ENCODE measurements at places on chromosomes 13 and 19. TPM values are rescaled to one million over a fixed set of nuclear protein-coding genes. Genes with fewer than 3 reads are reported as not detected.

Gene AZU1
- not detected for total RNA-seq

GRCh38 chr19:50176775-50177174 is 13.7 kb upstream of the IZUMO2 start:
- DNase-seq: no peak

Gene PSG3
- total RNA-seq: not detected

GRCh38 chr19:15463861-15464371 is 428 bp downstream of the RASAL3 start:
- DNase-seq: no peak

DNA sequence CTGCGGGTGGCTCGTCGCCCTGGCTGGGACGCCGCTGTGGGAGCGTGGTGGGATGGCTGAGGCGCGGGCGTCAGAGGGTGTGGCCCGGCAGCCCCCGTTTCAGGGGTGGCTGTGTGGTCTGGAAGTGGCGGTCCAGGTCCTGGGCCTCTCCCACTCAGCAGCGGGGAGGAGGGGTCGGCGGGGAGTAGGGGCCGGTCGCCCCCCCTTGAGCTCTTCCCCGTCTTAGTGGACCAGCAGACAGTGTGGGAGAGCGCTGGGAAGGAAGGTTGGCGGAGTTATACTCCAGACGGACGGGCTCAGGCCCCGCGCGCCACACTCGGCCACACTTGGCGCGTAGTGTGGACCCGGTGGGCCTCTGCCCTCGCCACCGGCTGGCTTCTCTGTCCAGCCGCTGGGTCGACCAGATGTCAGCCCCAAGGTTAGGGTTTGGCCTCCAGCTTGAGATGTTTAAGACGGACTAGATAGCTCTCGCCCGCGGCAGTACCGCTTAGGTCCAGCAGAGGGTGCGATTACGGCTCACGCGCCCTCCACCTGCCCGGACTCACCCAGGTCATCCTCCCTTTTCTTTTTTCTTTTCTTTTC is 21.7 kb upstream of the ZNF429 start:
- DNase-seq: no peak

- DNase-seq: no peak
Observed at GRCh38 chr19:30541575-30541974, 169.4 kb downstream of the ZNF536 start.

- no peak for DNase-seq
Observed at GRCh38 chr13:31060220-31060619, 101.5 kb downstream of the HSPH1 start.

- DNase-seq: peak; percentile 34
Observed at GRCh38 chr13:77810430-77810829, 108.2 kb downstream of the EDNRB start.

Gene GARIN5B
- total RNA-seq: not detected

DNA sequence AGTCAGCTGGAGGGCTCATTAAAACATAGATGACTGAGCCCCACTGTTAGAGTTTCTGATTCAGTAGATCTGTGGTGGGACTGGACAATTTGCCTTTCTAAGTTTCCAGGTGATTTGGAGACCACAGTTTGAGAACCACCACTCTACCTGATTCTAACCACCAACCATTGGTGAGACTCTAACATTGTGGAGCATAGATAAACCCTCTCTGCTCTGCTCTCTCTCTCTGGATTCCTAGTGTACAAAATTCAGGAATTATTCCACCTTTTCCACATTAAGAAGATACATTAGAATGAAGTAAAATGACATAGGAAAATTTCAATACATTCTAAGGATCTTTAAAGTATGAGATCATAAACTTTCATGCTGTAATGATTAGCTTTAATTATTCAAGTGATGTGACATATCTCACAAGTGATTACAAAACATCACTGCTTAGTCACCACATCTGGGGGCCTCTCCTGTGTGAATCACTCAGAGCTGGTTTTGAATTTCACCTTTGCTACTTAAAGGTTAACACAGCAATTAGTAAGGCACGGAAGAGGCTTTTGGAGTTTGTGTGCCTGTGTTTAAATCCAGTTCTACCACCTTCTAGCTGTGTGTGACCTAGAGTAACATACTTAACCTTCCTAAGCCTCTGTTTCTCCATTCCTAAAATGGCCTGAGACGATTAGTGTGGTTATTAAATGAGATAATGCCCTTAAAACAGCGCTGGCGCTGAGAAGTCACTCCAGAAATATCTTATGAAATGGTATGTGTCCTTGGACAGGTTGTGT is 78.5 kb upstream of the NBEA start:
- DNase-seq: peak; percentile 75

DNA sequence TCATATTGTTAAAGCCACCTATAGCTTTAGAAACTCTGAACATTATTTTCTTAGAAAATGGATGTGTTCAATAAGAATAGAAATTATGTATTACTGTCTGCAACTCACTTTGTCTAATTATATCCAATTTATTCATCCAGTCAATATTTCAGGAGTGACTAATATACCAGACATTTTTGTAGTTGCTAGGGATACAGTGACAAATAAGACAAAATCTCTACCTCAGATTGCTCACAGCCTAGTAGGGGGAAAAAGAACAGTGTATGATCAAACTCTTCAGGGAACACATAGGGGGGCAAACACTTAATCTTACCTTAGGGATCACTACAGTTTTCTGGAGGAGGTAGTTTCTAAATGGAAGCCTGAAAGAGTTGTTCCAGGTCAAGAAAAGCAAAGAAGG is 8.6 kb downstream of the BRCA2 start:
- peak; percentile 78 for DNase-seq

- DNase-seq: no peak
Observed at GRCh38 chr13:29648760-29649159, 53.3 kb upstream of the SLC7A1 start.

Gene CRX
- total RNA-seq: not detected

Gene ZNF681
- 0.83 TPM for total RNA-seq

DNA sequence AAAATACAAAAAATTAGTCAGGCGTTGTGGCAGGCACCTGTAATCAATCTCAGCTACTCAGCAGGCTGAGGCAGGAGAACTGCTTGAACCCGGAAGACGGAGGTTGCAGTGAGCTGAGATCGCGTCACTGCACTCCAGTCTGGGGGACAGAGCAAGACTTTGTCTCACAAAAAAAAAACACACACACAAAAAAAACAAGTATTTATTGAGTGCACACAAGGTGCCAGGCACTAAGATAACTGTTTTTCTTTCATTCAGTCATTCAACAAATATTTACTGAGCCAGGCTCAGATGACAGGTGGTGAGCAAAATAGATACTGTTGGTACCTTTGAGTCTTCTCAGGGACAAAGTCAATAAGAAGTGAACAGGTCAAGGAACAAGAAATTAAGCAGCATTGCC is 6.3 kb downstream of the CIB3 start:
- DNase-seq: no peak

GRCh38 chr19:13884726-13885591 is 8.0 kb downstream of the NANOS3 start:
- DNase-seq: no peak

GRCh38 chr13:90690458-90691080 is 656.9 kb upstream of the MIR17HG start:
- DNase-seq: peak; percentile 15

Gene ZNF534
- not detected for total RNA-seq

- no peak for DNase-seq
Observed at GRCh38 chr13:73633817-73634460, 500.3 kb downstream of the KLF12 start.

Gene SHISA7
- total RNA-seq: not detected

- DNase-seq: no peak
Observed at GRCh38 chr13:90760639-90761038, 586.8 kb upstream of the MIR17HG start.

DNA sequence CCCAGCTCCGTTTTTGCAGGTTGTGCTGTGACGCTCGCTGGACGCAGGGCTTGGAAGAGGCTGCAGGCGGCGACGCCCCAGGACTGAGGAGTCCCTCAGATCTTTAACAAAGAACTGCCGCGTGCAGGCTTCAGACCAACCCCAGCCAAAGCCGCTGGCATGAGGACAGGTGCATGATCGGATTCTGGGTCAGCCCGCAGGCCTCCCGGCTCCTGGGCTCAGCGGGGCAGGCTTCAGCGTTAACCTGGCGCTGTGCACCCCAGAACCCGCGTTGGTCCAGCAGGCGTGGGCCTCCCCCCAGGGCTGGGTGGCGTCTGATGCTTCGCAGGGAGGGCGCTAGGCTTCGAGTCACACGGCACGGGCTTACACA is 920 bp upstream of the TIMM13 start:
- DNase-seq: peak; percentile 8

Gene VRK3
- total RNA-seq: 28.7 TPM

DNA sequence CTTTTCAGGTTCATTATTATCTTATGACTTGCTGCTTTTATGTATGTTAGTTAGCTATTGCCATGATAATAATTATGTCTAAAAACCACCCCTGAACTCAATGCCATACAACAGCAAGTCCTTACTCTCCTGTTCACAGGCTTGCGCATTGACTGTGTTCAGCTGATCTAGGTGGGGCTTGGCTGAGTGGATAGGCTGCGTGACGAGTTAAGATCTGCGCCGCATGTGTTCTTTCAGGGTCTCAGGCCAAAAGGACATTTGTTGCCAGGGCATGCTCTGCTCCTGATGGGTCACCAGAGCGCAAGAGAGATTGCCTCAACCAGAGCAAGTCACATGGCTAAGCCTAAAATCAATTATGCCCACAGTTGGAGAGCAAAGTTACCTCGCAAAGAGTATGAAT is 859 bp downstream of the ZNF568 start:
- DNase-seq: peak; percentile 33

- DNase-seq: peak; percentile 62
Observed at GRCh38 chr19:17680230-17680722, 7.9 kb downstream of the UNC13A start.

Gene FDX2
- total RNA-seq: 40.8 TPM

DNA sequence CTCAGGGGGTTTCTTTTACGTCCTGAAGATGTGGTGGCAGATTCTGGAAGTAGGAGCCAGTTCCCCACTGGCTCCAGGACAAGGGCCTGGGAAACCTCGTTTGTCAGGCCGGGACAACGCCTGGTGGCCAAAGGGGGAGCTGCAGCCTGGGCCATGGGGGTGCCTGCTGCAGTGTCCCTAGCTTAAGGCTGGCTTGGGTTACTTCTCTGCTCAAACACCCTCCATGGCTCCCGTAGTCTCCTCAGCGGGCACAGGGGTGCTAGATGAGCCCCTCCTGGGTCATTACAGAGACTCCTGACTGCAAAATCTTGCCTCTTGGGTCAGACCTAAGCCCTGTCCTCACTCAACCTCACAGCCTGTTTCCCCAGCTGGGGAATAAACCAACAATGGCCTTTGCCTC is 14.7 kb downstream of the CILP2 start:
- no peak for DNase-seq

DNA sequence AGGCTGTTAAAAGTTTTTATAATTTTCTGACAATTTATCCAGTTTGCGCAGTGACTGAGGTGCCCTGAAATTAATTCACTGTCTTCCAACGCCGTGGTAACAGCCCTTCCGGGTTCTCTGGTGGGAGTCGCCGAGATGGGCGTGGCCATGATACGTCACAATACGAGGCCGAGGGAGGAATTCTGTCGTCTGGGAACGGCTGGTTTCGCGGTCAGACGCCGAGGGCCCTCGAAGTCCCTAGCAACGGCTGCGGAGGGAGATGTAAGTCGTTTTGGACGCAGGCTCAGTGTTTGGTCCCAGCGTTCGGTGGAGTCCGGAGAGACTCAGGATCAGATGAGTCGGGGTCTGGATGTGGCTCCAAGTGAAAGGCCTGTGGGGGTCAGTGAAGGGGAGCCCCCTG is 21.7 kb downstream of the ZNF613 start:
- DNase-seq: peak; percentile 23

GRCh38 chr13:43979492-43979891 is 99.8 kb downstream of the LACC1 start:
- no peak for DNase-seq

- DNase-seq: peak; percentile 2
Observed at GRCh38 chr13:36453516-36453915, 21.2 kb downstream of the CCNA1 start.

- DNase-seq: no peak
Observed at GRCh38 chr13:74289107-74289506, 154.9 kb upstream of the KLF12 start.

- DNase-seq: peak; percentile 70
Observed at GRCh38 chr13:43364210-43365038, 341.0 kb downstream of the DNAJC15 start.

Gene CDX2
- not detected for total RNA-seq

Gene ZC3H13
- total RNA-seq: 10.8 TPM

DNA sequence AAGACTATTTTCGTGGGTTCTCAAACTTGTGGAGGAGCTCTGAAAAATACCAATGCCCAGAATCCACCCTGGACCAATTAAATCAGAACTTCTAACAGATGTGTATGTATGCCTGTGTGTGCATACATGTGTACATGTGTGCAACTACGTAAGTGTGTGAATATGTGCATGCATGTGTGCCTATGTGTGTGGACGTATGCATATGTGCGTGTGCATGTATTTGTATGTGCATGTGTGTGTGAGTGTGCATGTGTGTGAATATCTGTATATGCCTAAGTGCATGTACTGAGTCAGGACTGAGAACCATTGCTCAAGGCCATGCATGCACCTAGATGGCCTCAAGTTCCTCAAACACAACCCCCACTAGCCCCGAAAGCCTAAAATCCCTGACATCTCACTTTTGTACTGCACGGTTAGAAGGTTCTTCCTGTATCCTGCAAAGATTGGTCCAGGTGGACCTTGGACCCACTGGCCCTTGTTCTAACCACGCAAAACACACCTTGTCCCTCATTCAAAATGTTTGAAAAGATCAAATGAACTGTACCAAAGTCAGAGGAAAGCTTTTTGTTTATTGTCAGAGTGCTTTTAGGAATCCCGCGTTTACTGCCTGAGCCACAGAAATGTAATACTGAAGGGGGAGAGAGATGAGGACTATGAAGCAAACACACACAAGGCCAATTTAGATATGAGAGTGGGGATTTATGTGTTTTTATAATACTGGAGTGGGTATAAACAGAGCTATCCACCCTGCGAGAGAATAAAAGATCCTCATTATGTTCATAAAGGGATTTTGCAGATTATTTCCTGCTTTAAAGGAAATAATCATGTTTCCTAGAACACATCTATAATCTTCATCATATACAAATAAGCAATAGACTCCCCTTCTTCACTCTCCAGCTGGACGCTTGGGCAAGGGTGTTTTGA is 39.1 kb downstream of the LATS2 start:
- DNase-seq: peak; percentile 18

Gene RFC3
- 15.6 TPM for total RNA-seq

Gene PCDH9
- total RNA-seq: 10.2 TPM

DNA sequence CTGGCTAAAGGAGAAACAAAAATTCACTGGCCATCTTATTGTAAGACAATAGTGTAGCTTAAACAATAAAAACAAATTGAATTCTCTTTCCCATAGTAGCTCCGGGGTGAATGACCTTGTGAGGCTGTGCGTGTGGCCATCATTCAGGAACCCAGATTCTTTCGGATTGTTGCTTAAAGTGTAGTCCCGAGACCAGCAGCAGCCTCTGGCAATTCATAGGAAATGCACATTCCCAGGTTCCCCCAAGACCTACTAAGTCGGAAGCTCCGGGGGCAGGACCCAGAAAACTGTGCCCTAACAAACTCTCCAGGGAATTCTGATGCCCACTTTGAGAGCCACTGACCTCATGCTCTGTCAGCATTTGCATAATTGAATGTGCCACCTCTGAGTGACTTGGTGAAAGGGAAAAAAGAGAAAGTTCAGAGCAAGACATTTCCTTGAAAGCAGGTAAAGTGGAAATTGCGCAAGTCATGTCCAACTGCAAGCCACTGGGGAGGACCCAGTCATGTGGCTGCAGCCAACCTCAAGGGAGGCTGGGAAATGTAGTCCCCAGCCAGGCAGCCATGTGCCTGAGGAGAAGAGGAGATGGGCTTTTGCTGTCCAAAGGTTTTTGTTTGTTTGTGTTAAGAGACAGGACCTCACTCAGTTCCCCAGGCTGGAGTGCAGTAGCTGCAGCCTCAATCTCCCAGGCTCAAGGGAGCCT is 50.7 kb upstream of the PNMA8B start:
- DNase-seq: peak; percentile 14

Gene OR7D2
- total RNA-seq: not detected
